A549 treated with CORT108297 at 1 μM for 4 hours (cell line): ENCODE measurements at places on chromosomes 5 and 9. TPM values are rescaled to one million over a fixed set of nuclear protein-coding genes. Genes with fewer than 3 reads are reported as not detected.

AFAP1L1 gene
- 6.4 to 10.7 TPM (median 9.7 TPM) in 5 replicates for total RNA-seq

CNTNAP3B gene
- 15.1 to 19.2 TPM (median 16.9 TPM) in 5 replicates for total RNA-seq

PCDHGA1 gene
- total RNA-seq = 0.30 to 0.39 TPM (median 0.37 TPM) in 5 replicates

SOX30 gene
- total RNA-seq = 0.03 to 0.13 TPM (median 0.05 TPM) in 3 of 5 replicates, not detected in the others

SWI5 gene
- 41.5 to 51.4 TPM (median 46.9 TPM) in 5 replicates for total RNA-seq

MUSK gene
- not detected in 5 replicates for total RNA-seq

CARD6 gene
- total RNA-seq = 3.4 to 4.7 TPM (median 3.8 TPM) in 5 replicates

GABRA6 gene
- not detected in 5 replicates for total RNA-seq

DRD1 gene
- 0.28 to 0.96 TPM (median 0.47 TPM) in 5 replicates for total RNA-seq

KIAA0825 gene
- total RNA-seq = 0.42 to 0.58 TPM (median 0.51 TPM) in 5 replicates

AGXT2 gene
- not detected in 5 replicates for total RNA-seq

NXNL2 gene
- total RNA-seq = 0.31 to 1.5 TPM (median 0.71 TPM) in 5 replicates

OTP gene
- 0.03 to 0.09 TPM (median 0.06 TPM) in 5 replicates for total RNA-seq

PCDHGB1 gene
- 1.3 to 2.0 TPM (median 1.8 TPM) in 5 replicates for total RNA-seq

ELOVL7 gene
- total RNA-seq = 9.0 to 14.3 TPM (median 11.7 TPM) in 5 replicates

BSPRY gene
- 0.08 to 0.12 TPM (median 0.09 TPM) in 3 of 5 replicates, not detected in the others for total RNA-seq

CCL27 gene
- total RNA-seq = 0.15 to 0.21 TPM (median 0.16 TPM) in 3 of 5 replicates, not detected in the others

RETREG1 gene
- 1.9 to 3.8 TPM (median 2.8 TPM) in 5 replicates for total RNA-seq

LEAP2 gene
- total RNA-seq = 0.73 to 1.6 TPM (median 1.1 TPM) in 5 replicates

RAB3C gene
- not detected in 5 replicates for total RNA-seq

PCDH12 gene
- total RNA-seq = 0.01 to 0.09 TPM (median 0.02 TPM) in 3 of 5 replicates, not detected in the others

IFNA13 gene
- total RNA-seq = not detected in 5 replicates

SH3PXD2B gene
- total RNA-seq = 13.3 to 16.5 TPM (median 15.0 TPM) in 5 replicates

ARL14EPL gene
- 0.07 to 0.43 TPM (median 0.14 TPM) in 5 replicates for total RNA-seq

NR6A1 gene
- 1.2 to 1.8 TPM (median 1.7 TPM) in 5 replicates for total RNA-seq
